Cerebellar nuclear complex (tissue), 1 donor: ENCODE measurements at places on chromosomes 1 and 21.

DNA sequence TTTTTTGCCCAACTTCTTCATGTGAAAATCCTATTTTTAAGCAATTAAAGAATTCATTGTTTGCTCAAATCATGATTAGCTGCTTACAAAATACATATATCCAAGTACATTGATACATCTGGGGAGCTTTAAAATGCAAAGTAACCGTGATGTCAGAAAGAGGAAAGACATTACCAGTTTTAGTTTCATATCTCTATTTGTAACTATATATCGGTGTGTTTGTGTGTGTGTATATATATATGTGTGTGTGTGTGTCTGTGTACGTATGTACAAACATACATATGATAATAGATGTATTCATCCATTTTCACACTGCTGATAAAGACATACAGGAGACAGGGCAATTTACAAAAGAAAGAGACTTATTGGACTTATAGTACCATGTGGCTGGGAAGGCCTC is 310.1 kb downstream of the DPYD start:
- no peak for DNase-seq

DNA sequence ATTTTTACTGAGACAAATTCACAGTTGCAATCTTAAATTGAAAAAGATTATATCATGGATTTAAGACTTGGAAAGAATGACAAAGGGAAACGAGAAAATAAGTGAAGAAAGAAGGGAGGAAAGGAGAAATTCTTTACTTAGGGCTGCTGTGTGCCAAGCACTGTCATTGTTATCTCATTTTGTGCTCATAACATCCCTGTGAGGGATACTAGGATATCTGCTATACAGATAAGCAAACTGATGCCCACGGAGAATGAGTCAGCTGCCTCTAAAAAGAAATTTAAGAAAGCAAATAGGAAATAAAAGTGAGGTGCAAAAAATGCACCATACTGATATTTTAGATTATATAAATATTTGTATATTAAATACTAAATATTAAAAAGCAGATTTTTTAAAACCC is 183.6 kb upstream of the NR5A2 start:
- DNase-seq, result no peak

DNA sequence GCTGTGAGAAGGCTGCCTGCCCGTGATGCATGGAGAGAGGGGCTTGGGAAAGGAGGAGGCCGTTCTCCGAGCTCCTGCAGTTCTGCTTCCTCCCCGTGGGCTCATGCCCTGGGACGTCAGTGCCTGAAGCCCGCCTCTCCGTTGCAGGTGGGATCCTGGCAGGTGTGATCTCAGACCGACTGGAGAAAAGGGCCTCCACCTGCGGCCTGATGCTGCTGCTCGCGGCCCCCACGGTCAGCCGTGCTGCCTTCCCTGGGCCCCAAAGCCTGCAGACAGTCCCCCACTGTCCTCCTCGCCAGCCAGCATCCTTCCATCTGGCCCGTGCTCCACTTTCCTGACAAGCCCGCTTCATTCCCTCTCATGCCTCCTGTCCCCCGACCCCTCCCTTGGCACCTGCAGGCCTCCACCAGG is 50.9 kb downstream of the SLC37A1 start:
- no peak for DNase-seq

- DNase-seq, result peak; percentile 36
Measured at GRCh38 chr1:160607011-160607671, 27.8 kb upstream of the CD84 start.

DNA sequence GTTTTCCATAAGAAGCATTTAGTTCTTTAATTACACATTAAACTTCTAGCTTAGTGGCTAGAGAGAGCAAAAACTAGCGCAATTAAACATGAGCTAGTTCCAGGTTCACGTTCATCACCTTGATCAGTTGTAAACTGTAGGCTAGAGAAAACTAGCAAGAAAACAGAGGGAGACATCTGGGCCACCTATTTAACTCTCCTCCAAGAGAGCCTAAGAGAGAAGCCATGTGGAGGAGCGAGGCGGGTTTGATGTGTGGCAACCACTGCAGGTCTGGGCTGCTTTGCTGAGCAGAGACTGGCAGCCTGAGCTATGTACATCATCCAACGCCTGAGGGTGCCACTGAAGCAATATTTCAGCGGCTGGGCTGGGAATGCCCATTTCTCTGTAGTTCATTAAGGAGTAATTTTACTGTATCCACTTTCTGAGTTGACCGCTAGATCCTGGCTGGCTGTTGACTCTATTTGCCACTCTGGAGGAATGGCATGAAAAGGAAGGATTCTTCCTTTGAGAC is 252.9 kb downstream of the DYRK1A start:
- no peak for DNase-seq
